ENCODE measurements at places on chromosomes 1 and 21.

DNA sequence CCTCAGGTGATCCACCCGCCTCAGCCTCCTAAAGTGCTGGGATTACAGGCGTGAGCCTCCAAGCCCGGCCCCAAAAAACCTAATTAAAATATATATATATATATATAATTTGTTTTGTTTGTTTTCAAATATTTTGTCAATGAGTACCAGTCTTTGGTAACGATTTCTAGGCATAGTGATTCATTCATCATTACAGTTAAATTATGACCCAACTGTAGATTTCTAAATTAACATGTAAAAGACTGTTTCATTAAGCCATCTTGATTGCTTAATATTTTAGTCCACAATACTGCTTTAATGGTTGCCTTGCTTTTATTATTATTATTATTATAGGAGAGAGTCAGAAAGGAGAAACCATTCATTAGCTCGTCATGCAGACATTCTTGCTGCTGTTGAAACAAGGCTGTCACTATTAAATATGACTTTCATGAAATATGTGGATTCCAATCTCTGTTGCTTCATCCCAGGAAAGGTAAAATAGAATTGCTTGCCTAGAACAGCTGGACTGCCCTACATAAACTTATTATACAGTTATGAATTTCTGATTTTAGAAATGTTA, 19.9 kb downstream of the FBXO28 start:
- no peak for DNase-seq

- DNase-seq, result no peak
Measured at GRCh38 chr1:193916452-193916851, 730.0 kb upstream of the B3GALT2 start.

GRCh38 chr1:5329068-5329739, 663.0 kb downstream of the NPHP4 start:
- no peak for DNase-seq

DNA sequence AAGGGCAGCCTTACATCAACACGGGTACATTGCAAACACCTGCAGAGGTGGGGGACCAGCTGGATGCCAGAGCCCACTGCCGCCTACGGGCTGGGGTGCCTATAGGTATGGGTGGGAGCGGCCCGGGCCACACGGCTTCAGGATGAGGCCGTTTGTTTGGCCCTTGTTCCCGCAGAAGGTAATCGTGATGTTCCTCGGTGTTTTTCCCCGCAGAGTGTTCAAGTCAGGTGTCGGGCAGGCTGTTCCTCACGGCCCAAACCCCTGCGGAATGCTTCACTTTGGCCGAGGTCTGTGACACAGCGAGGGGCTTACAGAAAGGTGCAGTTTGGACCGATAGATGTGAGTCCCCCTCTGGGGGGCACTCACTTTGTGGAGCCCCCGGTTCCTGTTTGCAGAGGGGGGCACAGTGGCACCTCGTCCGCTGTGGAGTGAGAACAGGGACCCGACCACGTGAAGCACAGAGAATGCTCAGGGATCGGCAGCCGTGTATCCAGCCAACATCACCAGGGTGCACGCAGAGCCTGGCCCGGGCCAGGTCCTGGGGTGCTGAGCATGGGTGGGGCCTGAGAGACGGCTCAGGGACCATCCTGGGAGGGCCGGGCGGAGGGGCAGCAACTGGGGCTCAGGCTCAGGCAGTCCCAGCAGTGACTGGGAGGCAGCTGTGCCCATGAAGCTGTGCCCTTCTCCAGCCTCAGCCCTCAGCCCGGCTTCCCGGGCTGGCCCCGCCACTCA, 453 bp upstream of the TTLL10 start:
- DNase-seq, result no peak

DNA sequence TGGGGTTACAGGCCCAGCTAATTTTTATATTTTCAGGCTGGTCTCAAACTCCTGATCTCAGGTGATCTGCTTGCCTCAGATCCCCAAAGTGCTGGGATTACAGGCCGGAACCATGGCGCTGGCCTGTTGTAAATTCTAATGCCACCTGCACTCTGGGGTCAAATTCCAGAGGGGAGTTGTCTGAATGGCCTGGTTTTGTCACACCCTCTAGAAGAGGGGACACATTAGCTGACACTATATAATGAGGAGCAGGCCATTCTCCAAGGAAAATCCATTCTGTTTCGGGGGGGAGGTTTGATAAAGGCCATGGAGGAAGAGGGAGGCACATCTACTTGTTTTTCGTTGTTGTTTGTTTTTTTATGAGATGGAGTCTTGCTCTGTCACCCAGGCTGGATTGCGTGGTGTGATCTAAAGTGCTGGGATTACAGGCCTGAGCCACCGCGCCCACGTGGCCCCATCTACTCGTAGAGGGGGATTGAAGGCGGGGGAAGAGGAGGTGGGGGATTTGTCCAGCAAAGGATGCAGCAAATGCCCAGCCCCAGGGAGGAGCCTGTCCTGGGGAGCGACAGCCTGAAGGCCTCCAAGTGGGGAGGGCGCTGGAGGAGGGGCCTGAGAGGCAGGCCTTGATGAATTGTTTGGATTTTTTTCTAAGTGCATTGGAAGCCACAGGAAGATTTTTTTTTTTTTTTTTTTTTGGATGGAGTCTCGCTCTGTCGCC, 78.4 kb upstream of the SLC45A1 start:
- no peak for DNase-seq

DNA sequence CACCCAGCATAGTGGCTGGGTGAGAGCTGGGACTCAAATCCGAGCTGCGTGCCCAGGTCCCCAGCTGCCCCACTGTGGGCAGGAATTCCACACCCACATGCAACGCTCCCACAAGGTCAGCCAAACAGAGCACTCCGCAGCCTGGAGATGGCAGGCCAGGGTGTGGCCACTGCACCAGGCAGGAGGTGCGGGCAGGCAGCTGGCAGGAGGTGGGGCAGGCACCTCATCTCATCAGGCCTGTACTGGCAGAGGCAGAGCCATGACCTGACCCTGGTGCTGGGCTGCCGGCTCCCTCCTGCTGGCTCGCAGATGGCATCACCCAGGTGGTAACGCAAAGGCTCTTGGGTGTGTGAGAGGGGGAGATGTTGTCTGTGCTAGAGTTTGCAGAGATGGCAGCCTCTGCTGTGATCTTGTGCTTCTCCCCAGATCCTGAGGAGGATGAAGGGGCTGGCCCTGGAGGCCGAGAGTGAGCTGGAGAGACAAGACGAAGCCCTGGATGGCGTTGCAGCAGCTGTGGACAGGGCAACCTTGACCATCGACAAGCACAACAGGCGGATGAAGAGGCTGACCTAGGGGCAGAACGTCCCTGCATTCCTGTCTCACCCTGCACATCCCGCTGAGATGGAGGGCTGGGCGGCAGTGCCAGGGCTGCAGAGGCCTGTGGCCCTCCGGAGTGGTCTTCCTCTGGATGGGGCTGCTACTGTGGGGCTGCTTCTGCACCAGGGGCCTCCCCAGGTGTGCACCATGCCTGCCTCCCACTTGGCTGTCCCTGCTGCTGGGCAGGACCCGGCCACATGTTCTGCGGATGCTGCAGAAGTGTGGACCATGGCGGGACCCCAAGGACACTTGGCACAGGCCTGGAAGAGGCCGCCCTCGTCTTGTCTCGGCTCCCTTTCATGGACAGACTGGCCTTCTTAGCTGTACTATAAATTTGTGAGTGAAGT, 35.1 kb upstream of the PRSS38 start:
- DNase-seq, result no peak
